Stimulated activated CD4-positive, alpha-beta T cell treated with anti-CD3 and anti-CD28 coated beads, Interleukin-4, amount 100 ng/mL, for 4 hours (primary cell): ENCODE measurements at places on chromosomes 6 and 20.
A peak's percentile ranks its signal among the peaks of the same experiment; 100 is the strongest.

GRCh38 chr20:19706463-19706862 is 51.6 kb upstream of the RIN2 start:
- DNase-seq: no peak

GRCh38 chr20:48772183-48772976 is 55.4 kb downstream of the PREX1 start:
- no peak for DNase-seq

- no peak for DNase-seq
Measured at GRCh38 chr20:19241440-19241839, 29.0 kb downstream of the SLC24A3 start.

DNA sequence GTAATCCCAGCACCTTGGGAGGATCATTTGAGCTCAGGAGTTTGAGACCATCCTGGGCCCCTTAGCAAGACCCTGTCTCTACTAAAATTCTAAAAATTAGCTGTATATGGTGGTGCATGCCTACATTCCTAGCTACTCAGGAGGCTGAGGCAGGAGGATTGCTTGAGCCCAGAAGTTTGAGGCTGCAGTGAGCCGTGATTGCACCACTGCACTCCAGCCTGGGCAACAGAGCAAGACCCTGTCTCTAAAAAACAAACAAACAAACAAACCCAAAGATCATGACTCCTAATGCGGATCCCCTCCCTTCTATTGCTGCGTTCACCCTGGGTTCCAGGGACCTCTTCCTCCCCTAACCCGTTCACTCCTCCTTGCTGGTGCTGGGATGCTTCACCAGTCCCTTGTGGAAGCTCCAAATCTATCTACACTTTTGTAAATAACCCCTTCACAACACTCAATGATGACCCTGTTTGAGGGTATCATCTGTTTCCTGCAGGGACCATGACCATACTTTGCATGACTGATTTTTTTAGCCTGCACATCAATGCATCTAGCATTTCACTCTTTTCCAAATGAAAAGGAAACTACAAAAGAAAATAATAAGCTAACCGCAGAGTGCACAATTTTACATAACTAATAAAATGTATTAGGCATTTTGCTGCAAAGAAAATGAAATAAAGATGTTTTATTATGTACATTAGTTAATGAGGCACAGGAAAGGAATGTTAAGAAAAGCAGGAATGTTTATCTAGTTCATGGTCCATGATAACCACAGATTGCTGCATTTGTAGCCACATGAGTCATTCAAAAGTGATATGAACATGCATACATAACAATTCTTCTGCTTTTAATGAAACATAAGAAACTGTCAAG is 30.5 kb upstream of the IPCEF1 start:
- DNase-seq: no peak

GRCh38 chr20:19466206-19466928 is 253.9 kb downstream of the SLC24A3 start:
- DNase-seq: no peak

DNA sequence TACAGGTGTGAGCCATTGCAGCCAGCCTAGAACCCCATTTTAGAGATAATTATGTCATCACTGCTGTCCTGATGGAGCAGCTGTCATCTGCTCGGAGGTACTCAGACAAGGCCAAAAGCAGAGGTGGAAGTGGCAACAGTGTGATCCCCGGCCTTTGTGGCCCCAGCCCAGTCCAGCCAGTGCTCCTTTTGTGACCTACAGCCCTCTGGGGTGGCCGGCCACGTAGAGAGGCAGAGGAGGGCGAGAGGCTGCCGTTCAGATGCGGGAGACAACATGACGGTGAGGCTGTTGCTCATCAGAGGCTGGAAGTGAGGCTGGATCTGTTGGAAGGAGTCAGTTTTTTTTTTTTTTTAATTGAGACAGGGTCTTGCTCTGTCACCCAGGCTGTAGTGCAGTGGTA is 32.8 kb downstream of the EFCAB8 start:
- DNase-seq: no peak

DNA sequence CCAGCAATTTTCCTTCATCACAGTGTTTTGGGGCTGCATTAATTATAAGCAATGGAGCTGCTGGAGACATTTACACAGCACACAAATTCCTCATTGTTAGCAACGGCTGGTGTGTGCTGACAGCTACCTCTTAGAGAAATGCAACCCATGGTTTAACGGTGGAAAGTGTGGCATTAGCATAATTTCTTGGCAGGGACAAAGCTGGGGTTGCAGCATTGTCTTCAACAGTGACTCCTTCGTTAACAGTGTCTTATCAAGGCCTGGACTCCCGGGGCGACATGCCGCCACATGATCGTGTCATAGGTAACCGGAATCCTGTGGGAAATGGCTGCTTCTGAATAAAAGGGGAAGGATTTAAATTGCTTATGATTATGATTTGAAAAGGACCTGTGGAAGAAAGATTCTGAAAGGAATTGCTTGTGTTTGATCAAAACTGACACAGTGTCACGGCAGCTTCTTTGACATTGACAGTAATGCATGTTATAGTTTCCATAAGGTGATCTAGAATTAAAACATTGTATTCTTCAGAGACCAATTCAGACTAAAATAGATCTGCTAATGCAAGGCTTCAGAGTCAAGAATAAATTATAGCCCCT is 128.0 kb downstream of the UST start:
- no peak for DNase-seq

DNA sequence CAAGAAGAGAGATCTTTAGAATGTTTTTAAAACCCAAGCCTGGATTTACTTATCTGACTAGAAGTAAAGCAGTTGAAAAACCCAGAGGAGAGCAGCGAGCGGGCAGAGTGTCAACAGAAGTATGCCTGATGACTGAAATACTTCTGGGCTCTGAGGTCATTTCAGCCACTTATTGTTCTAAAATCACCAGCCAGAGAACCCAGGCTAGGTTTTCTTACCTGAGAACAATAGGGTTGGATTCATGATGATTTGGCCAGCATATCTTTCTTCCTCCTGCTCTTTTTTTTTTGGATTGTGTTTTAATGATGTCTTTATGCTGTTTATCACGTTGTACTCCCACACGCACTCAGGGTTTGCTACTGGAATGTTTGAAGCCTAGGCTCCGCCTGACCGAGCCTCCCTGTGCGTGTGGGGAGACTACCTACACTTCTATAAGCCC is 63.0 kb upstream of the KIF25 start:
- no peak for DNase-seq

DNA sequence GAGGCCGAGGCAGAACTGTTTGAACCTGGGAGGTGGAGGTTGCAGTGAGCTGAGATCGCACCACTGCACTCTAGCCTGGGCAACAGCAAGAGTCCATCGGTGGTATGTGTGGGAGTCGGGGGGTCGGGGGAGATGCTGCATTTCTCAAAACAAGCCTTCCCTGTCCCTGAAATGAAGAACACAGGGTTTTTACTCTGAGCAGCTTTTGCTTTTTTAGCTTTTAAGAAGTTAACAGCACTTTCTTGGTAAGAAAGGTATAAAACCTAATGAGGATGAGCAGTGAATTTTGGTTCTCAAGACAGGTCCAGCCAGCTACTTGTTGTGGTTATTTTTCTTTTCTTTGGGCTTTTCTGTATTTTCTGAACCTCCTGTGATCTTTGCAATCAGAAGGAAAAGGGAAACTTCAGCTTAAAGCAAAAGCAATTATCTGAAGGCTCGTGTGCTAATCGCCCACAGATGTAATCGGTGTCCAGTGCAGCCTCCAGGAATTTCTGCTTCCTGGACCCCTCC is 3.7 kb downstream of the RPL10A start:
- no peak for DNase-seq

- no peak for DNase-seq
Measured at GRCh38 chr6:3457710-3458602, 1.1 kb upstream of the SLC22A23 start.

- no peak for DNase-seq
Measured at GRCh38 chr6:106488494-106489370, 128.2 kb downstream of the CRYBG1 start.

GRCh38 chr6:72348926-72349325 is 272.9 kb upstream of the KCNQ5 start:
- no peak for DNase-seq

- DNase-seq: no peak
Measured at GRCh38 chr6:72287801-72288200, 334.1 kb upstream of the KCNQ5 start.

- no peak for DNase-seq
Measured at GRCh38 chr6:120587381-120587780, 746.9 kb downstream of the TBC1D32 start.

- no peak for DNase-seq
Measured at GRCh38 chr6:19311786-19312185, 525.4 kb upstream of the ID4 start.

GRCh38 chr6:2579241-2579761 is 171.4 kb downstream of the MYLK4 start:
- no peak for DNase-seq

- no peak for DNase-seq
Measured at GRCh38 chr6:4396044-4396443, 260.7 kb upstream of the ECI2 start.

DNA sequence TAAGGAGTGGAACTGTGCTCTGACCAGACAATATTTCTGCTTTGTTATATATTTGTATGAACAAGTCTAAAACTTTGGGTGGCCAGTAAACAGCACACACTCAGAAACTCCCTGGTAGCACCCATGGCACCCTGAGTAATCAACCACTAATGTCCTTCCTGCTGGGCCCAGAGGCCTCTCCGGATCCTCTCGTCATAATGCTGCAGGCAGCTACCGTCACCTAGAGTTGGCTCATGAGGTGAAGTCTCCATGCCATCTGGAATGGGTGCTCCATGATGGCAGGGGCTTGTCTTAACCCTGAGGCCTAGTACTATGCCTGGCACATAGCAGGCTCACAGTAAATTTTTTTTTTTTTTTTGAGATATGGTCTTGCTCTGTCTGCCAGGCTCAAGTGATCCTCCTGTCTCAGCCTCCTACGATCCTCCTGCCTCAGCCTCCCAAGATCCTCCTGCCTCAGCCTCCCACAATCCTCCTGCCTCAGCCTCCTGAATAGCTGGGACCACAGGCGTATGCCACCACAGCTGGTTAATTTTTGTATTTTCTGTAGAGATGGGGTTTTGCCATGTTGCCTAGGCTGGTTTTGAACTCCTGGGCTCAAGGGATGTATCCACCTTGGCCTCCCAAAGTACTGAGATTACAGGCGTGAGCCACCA is 3.0 kb upstream of the SDCBP2 start:
- DNase-seq: no peak

DNA sequence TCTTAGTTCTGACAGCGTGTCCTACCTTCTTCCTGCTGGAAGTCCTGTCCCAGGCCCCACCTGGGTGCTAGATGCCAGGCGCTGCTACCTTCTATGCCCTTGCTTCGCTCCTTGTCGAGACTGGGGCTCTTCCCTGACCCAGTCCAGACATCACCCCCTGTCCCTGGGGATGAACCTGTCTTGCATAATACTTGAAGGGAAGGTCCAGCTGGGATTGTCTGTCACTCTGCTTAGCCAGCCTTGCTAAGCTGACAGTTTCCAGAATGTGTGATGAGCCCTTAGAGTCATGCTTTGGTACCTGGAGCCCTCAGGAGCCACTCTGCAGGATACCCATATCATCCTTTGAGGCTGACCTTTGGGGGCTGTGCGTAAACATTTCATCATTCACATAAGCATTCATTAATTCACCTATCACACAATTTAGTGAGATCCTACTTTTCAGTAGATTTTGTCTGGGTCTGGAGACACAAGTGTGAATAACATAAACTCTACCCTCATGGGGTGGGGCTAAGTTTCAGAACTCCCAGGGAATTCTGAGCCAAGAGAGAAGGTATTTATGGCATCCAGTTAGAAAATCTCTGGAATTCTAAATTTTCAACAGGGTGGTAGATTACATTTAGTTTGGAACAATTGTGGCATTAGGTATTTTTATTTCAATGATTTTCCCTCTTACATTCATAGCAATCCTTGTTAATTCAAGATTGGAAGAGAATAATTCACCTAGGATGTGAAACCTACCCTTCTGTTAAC is 151.1 kb upstream of the HDAC2 start:
- no peak for DNase-seq

- DNase-seq: no peak
Measured at GRCh38 chr6:24378473-24379097, 20.7 kb upstream of the DCDC2 start.

DNA sequence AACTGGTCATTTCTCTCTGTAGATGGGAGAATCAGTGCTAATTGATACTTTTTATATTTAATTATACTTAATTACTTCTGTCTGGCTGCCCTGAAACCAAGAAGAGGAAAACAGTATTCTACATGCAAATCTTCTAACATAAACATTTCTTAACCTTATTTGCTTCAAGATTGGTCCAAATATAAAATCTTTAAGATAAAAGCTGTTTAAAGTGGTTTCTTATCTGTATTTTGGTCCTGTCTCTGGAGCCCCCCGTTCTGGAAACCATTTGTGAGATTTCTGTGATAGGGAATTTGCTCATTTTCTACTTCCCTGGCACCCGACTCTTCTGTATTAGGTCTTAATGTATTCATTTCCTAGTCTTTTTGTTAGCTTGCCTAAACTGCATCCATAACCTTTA is 168.6 kb downstream of the RNF144B start:
- DNase-seq: no peak

DNA sequence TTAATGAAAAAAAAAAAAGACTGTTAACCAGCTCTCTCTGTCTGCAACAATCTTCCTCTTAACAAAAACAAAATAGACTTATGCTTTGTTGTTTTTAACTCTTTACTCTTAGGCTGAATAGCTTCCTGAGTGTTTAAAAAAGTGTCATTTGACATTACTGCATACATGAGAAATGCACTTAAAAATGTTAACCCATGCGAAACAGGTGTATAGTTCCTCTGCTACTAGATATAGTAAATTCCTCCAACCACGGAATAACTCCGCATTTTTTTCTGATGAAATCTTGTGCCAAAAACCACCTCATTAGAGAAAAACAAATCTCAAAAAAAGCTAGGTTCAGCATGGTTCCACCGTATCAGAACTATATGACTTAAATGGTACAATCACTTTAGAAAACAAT is 426.0 kb downstream of the ADGRB3 start:
- no peak for DNase-seq

- no peak for DNase-seq
Measured at GRCh38 chr6:125843593-125843992, 52.8 kb downstream of the NCOA7 start.

GRCh38 chr6:31734821-31735406 is 1.4 kb downstream of the CLIC1 start:
- peak; percentile 38 for DNase-seq

DNA sequence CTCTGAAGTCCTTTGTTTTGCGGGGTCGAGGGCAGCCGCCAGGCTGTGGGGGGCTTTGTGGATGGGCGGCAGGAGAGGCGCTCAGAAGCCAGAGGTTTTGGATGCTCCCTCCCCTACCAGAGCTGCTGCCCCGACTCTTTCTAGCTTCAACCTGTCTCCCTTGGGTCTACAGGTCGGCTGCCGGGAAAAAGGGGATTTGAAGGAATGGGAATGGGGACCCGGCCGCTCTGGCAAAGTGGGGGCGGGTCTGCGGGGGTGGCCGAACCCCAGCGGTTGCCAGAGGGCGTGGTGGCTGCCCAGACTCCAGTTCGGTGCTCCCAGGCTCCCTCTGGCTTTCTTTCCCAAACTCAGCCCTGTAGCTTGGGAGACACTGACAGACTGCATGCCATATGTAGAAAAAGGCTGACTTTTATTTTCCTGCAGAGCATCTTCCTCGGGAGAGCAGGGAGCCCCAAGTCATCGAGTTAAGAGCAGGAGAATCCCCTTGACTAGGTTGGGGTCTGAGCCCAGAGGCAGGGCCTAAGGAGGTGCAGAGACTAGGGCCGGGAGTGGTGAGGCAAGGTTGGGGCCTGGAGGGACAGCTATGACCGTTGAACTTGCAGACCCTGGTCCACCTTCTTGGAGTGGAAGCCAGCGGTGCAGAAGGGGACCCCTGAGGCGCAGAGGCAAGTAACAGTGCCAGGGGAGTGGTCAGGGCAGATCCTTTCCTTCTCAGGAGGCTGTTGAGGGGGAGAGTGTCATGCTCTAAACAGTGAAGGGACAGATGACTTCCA is 1.4 kb upstream of the PPP1R18 start:
- no peak for DNase-seq

GRCh38 chr6:24501914-24502313 is 7.1 kb downstream of the ALDH5A1 start:
- no peak for DNase-seq
